Activated CD8-positive, alpha-beta T cell treated with anti-CD3 and anti-CD28 coated beads for 36 hours (primary cell): ENCODE measurements at places on chromosomes 5 and 9.

GRCh38 chr5:149544028-149544420 is 7.2 kb downstream of the CSNK1A1 start:
- H3K27me3 ChIP-seq: no peaks in the 10 kb centered on the region
- DNase-seq: no peak
- no peak overlapping the region for H3K4me3 ChIP-seq
- H3K4me1 ChIP-seq: peaks cover 63% of the 10 kb centered on the region
- H3K27ac ChIP-seq: peak overlapping the region; percentile 51

DNA sequence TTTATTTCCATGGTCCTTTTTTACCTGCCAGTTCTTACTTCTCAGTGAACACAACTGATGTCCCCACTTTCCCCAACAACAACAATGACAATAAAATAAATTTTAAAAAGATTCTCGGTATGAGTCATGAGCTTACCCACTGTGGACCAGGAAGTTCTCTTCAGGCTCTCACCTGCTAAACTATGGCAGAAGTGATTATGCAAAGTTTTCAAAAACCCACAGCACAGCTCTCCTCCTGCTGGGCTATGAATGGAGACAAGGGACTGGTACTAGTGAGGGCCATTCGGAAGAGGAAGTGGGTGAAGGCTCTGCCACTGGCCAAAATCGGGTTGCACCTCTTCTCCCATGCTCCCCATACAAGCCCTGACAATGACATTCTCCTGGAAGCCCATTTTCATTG is 429.4 kb downstream of the PIK3R1 start:
- H3K36me3 ChIP-seq: no peaks in the 10 kb centered on the region
- no peaks in the 10 kb centered on the region for H3K27me3 ChIP-seq
- DNase-seq: no peak
- no peak overlapping the region for H3K4me3 ChIP-seq

GRCh38 chr5:175248416-175248905 is 195.5 kb downstream of the DRD1 start:
- peaks cover 14% of the 10 kb centered on the region for H3K27me3 ChIP-seq
- no peak overlapping the region for H3K27ac ChIP-seq
- H3K36me3 ChIP-seq: no peaks in the 10 kb centered on the region
- H3K4me3 ChIP-seq: no peak overlapping the region
- H3K4me1 ChIP-seq: peaks cover 10% of the 10 kb centered on the region

DNA sequence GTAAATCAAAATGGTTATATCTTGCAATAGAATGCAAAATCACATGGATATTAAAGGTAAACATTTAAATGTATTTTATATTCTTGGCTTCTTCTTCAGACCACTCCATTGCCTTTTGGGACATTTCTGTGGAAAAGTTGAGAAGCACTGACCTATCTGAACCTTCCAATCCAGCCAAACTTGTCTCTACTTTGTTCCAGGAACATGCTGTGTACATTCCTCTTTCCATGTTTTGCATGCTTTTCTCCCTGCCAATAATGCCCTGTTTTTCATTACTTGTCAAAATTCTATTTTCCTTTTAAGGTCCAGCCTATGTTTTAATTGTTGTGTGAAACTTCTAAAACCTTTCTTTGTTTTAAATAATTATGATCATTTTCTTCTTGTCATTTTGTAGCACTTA is 28.3 kb downstream of the JAK2 start:
- H3K4me1 ChIP-seq: peaks cover 7% of the 10 kb centered on the region
- H3K27me3 ChIP-seq: no peaks in the 10 kb centered on the region
- H3K27ac ChIP-seq: no peak overlapping the region
- no peak for DNase-seq
- H3K36me3 ChIP-seq: peaks cover 60% of the 10 kb centered on the region
- no peak overlapping the region for H3K4me3 ChIP-seq

GRCh38 chr5:36236801-36237200 is 4.9 kb downstream of the NADK2 start:
- H3K27me3 ChIP-seq: no peaks in the 10 kb centered on the region
- peaks cover 29% of the 10 kb centered on the region for H3K4me1 ChIP-seq
- H3K36me3 ChIP-seq: no peaks in the 10 kb centered on the region
- no peak for DNase-seq
- H3K4me3 ChIP-seq: no peak overlapping the region

DNA sequence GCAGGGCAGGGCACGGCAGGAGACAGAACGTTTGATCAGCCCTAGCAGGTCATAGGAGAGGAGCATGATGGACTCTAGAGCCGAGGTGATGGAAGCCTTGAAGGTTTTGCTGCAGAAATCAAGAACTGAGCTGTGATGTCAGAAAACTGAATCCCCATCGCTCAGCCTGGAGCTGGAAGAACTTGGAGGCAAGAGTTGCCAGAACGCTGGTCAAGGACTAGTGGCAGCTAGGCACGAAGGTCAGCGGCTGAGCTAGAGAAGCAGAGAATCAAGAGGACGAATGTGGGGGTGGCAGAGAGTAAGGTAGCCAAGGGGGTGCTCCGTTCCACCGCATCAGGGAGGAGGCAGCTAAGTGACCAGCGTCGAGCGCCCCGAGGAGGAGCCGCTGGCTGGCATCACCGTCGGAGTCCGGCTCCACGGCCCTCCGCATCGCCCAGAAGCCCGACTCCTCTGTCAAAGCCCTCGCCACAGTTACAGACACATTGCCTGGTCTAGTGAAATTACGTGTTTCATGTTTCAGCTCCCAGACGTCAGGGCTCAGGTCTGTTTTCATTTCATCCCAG is 1.2 kb upstream of the GALNT10 start:
- peaks cover 28% of the 10 kb centered on the region for H3K4me1 ChIP-seq
- no peaks in the 10 kb centered on the region for H3K36me3 ChIP-seq
- peak overlapping the region; percentile 75 for H3K4me3 ChIP-seq
- H3K27ac ChIP-seq: peak overlapping the region; percentile 43
- peaks cover 7% of the 10 kb centered on the region for H3K27me3 ChIP-seq
- no peak for DNase-seq

GRCh38 chr5:178423901-178424809 is 166.0 kb downstream of the COL23A1 start:
- H3K27ac ChIP-seq: no peak overlapping the region
- H3K36me3 ChIP-seq: no peaks in the 10 kb centered on the region
- no peak overlapping the region for H3K4me3 ChIP-seq
- H3K4me1 ChIP-seq: no peaks in the 10 kb centered on the region
- no peak for DNase-seq

GRCh38 chr5:45604092-45604491 is 92.1 kb downstream of the HCN1 start:
- H3K27me3 ChIP-seq: no peaks in the 10 kb centered on the region
- no peak overlapping the region for H3K4me3 ChIP-seq
- no peak for DNase-seq
- no peaks in the 10 kb centered on the region for H3K4me1 ChIP-seq
- H3K27ac ChIP-seq: no peak overlapping the region

DNA sequence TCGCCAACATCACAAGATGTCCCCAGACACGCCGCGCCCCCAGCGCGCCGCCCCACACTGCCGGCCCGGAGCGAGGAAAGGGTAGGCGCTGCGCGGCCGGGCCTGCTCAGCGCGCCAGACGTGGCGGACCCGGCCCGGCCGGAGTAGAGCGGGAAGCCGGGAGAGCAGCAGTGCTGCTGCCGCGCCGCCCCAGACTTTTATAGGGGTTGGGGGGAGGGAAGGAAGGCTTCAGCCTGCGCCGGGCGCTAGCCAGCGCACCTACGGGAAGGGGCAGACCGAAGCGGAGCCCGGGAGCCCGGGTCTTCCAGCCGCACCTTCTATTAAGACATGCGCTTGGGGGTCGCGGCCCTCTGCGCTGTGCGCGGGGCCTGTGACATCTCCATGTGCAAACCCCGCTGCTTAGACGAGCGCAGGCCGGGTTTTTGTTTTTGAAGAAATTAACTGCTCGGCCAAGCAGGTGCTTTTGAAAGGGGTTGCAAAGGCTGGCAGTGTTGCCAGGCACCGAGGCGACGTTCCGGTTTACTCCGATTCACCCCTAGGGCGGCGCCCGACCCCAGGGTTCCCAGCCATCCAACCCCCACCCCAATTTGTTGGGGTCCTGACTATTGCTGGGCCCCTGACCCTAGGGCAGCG is 353 bp upstream of the PAX5 start:
- H3K36me3 ChIP-seq: peaks cover 6% of the 10 kb centered on the region
- H3K27me3 ChIP-seq: peaks cover 87% of the 10 kb centered on the region

DNA sequence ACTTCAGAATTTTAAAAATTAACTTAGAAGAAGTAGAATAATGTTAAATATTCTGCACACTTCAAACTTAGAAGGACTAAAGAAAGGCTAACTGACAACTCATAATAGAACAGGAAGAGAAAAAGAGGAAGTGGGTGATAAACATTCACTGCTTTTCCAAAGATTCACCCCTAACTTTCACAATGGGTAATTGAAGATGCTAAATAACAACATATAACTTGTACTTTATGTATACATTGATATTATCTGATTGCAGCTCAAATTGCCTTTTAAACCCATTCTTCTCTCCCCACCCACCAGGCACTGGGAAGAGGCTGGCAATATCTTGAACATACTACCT is 376.6 kb downstream of the EFNA5 start:
- no peaks in the 10 kb centered on the region for H3K36me3 ChIP-seq
- peaks cover 3% of the 10 kb centered on the region for H3K27me3 ChIP-seq
- peaks cover 5% of the 10 kb centered on the region for H3K4me1 ChIP-seq
- no peak overlapping the region for H3K4me3 ChIP-seq

DNA sequence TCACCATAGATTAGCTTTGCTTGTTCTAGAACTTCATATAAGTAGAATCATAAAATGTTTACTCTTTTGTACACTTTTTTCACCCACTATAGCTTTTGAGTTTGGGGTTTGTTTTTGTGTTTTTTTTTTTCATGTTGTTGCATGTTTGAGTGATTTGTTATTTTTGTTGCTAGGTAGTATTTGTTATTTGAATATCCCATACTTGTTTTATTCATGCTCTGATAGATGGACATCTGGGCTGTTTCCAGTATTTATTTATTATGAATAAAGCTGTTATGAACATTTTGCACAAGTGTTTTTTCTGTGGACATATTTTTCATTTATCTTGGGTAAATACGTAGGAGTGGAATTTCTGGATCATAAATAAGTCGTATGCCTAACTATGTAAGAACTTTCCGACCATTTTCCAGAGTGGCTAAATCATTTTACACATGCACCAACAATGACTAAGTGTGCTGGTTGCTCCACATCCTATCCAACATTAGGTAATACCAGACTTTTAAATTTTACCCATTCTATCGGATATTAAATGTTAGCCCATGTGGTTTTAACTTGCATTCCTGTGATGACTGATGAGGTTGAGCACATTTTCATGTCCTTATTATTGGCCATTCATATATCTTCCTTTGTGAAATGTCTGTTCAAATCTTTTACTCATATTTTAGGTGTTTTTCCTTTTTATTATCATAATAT is 69.1 kb upstream of the NR4A3 start:
- H3K27me3 ChIP-seq: no peaks in the 10 kb centered on the region
- no peaks in the 10 kb centered on the region for H3K36me3 ChIP-seq
- no peak overlapping the region for H3K4me3 ChIP-seq

DNA sequence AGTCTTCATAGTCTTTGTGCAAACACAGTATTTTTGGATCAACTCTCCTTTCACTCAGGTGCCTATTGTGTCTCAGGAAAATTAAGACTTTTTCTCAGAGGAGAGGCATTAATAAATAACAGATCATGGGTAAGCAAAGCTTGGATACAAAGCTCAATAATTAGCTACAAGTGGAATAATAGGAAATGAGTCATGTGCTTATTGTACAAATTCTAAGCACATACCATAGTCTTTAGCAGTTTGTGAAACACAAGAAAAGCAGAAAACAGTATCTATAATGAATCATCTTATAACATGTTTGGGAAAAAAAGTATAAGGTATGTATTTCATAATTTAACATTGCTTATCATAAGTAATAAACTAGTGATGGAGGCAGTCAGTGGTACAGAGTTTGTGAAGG is 477.0 kb downstream of the CDH10 start:
- no peak overlapping the region for H3K4me3 ChIP-seq
- no peaks in the 10 kb centered on the region for H3K36me3 ChIP-seq
- DNase-seq: no peak
- H3K27ac ChIP-seq: no peak overlapping the region
- H3K4me1 ChIP-seq: no peaks in the 10 kb centered on the region

DNA sequence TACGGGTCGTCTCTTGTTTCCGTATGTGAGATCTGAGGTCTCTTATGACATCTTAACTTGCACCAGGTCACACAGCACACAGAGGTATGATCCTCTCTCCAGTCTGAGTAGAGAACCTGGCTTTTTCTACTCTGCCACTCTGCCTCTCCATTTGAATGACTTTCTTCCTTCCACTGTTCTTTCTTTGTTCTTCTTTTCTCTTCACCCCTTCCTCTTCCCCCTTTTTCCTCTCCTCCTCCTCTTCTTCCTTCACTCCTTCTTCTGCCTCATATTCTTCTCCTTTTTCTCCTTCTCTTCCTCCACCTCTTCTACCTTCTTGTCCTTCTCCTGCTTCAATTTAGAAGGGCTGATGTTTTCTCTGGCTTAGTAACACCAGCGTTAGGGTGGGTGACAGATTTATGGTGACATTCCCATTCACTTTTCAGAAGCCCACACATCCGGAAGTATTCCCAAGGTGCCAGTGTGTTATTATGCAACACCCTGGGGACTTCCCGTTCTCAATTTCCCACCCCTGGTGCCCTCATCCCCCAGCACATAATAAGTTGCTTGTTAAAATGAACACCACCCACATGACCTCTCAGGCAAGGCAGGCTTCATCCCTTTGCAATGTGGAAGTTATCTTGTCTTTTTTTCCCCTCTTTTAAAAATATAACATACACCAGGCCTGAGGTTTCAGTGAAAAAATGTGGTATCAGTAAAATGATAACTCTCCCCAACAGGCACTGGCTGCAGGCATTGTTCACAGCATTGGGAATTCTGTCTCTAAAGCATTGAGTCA is 122.0 kb downstream of the PAPPA start:
- H3K36me3 ChIP-seq: no peaks in the 10 kb centered on the region
- H3K27me3 ChIP-seq: peaks cover 13% of the 10 kb centered on the region
- H3K27ac ChIP-seq: no peak overlapping the region

- H3K27ac ChIP-seq: peak overlapping the region; percentile 49
- H3K4me3 ChIP-seq: no peak overlapping the region
- H3K36me3 ChIP-seq: peaks cover 9% of the 10 kb centered on the region
Observed at GRCh38 chr5:50501491-50502228, 60.6 kb upstream of the EMB start.

DNA sequence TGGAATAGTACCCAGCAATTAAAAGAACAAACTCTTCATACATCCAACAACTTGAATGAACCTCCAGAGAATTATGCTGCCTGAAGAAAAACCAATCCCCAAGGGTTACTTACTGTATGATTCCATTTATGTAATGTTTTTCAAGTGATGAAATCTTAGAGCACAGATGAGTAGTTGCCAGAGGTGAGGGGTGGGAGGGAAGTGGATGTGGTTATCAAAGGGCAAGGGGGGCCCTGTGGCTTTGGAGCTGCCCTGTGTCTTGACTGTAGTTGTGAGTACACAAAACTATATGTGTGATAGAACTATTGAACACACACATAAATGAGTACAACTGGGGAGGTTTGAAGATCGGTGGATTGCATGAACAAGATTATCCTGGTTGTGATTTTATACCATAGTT is 115.8 kb upstream of the SLC25A48 start:
- H3K27ac ChIP-seq: no peak overlapping the region
- H3K4me1 ChIP-seq: no peaks in the 10 kb centered on the region
- H3K36me3 ChIP-seq: no peaks in the 10 kb centered on the region
- H3K4me3 ChIP-seq: no peak overlapping the region
- no peak for DNase-seq
- H3K27me3 ChIP-seq: no peaks in the 10 kb centered on the region

GRCh38 chr5:56101180-56101579 is 106.4 kb upstream of the IL6ST start:
- H3K4me3 ChIP-seq: no peak overlapping the region
- no peak overlapping the region for H3K27ac ChIP-seq
- peaks cover 45% of the 10 kb centered on the region for H3K4me1 ChIP-seq
- H3K36me3 ChIP-seq: peaks cover 1% of the 10 kb centered on the region

GRCh38 chr9:131839281-131840084 is 99.6 kb upstream of the RAPGEF1 start:
- peak overlapping the region; percentile 81 for H3K27ac ChIP-seq
- no peak overlapping the region for H3K4me3 ChIP-seq
- H3K4me1 ChIP-seq: peaks cover 9% of the 10 kb centered on the region
- peaks cover 8% of the 10 kb centered on the region for H3K27me3 ChIP-seq
- peak; percentile 66 for DNase-seq
- no peaks in the 10 kb centered on the region for H3K36me3 ChIP-seq
